Hematopoietic multipotent progenitor cell treated with erythropoietin and hydrocortisone succinate and interleukin-3 and kit ligand, for 8 days (in vitro differentiated cells): ENCODE measurements at places on chromosomes 3 and 15.

DNA sequence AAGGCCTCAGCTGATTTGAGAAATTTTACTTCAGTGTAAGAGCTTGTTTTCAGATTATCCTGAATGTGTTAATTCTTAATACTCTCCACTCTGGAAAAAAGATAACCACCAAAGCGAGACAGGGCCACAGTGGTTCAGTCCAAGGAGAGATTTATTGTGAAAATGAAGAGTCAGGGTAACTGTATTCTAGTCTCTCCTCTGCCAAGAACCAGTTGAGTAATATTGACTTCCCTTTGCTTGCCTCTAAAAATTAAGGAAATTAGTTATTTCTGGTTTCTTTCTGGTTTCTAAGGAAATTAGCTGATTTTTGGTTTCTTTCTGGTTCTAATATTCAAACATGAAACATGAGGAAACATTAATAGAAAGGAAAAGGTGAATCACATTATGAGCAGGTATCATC is 34.9 kb downstream of the PPP1R2 start:
- no peak for DNase-seq

DNA sequence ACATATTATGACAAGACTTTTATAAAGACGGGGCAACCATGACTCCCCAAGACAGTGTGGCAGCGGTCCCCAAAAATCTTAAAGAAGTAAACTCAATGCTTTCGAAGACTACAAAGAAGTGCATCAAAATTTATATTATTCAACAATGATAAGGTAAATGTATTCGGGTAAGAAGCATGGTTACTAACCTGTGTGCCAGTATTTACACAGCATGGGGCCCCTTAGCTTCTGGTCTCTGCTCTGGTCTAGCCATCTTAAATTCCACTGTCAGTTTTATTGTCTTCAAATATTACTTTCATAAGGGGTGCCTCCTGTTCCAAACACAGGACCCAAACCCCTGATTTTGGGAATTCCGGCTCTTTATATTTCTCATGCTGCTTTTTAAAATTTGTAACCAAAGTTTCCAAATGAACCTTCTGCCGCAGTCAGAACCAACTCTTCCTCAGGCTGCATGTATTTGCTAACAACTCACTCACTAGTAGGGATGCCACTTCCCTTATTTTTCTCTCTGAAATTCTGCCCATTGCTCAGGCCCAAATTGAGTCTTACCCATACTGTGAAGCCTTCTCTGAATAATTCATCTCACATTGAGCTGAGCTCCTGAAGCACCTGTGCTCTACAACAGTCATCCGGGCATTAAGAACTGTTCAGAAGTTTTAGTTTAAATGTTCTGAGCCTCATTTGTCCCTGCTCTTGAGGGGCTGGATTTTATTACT is 1.2 kb downstream of the TTC23 start:
- no peak for DNase-seq

- no peak for DNase-seq
Measured at GRCh38 chr3:136893848-136894443, 31.9 kb downstream of the NCK1 start.

- no peak for DNase-seq
Measured at GRCh38 chr3:165725296-165725695, 111.9 kb downstream of the BCHE start.

GRCh38 chr15:46077220-46077619 is 442.4 kb downstream of the SQOR start:
- DNase-seq: no peak

GRCh38 chr3:128814060-128814459 is 65.4 kb upstream of the ACAD9 start:
- no peak for DNase-seq

- DNase-seq: no peak
Measured at GRCh38 chr15:82105451-82106215, 59.8 kb upstream of the MEX3B start.

GRCh38 chr3:171255236-171255806 is 204.9 kb downstream of the TNIK start:
- DNase-seq: no peak

GRCh38 chr15:29037997-29038705 is 152.4 kb downstream of the APBA2 start:
- no peak for DNase-seq

DNA sequence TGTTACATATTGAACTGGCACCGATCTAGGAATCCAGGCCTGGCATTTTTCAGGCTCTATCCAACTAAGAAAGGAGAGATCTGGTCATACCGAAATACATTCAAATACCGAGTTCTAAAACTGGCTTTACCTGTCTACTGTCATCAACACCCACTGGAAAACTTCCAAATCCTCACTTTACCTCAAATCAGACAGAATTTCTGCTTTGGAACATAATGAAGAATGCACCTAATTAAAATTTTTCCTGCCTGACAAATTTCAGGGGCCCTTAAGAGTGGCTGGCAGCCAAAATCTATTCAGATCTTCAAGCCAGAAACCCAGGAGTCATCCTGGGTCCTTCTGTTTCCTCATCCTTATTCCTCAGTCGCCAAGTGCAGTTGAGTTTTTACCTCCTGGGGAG is 198.6 kb upstream of the FEZF2 start:
- DNase-seq: no peak

DNA sequence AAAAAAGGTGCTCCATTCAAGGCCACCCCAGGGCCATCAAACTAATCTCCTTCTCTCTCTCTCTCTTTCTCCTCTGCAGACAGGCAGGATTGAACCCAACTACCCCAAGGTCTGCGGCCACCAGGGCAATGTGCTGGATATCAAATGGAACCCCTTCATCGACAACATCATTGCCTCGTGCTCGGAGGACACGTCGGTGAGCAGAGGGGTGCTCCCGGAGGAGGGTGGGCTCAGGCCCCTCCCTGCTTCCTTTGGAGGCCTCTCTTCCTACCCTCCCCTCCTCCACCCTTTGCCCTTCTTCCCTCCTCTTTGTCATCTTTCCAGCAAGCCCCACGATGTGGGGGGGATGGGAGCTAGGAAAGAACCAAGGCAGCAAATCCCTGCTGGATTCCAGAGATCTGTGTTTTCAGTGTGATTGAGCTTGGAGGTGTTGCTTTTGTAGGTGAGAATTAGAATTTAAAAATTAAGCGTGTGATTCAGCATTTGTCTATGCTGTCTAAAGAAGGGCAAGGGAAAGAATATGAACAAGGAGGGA is 116.3 kb downstream of the CORO2B start:
- no peak for DNase-seq

DNA sequence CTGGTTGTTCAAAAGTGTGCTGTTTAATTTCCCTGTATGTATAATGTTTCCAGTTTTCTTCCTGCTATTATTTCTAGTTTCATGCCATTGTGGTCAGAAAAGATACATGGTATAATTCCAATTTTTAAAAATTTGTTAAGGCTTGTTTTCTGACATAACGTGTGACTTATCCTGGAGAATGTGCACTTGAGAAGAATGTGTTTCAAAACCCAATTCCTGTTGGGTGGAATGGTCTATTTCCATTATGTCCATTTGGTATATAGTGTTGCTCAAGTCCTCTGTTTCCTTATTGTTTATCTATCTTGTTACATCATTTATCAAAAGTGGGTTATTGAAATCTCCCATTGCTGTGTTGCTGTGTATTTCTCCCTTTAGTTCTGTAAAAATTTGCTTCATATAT is 215.4 kb downstream of the GREM1 start:
- DNase-seq: no peak

DNA sequence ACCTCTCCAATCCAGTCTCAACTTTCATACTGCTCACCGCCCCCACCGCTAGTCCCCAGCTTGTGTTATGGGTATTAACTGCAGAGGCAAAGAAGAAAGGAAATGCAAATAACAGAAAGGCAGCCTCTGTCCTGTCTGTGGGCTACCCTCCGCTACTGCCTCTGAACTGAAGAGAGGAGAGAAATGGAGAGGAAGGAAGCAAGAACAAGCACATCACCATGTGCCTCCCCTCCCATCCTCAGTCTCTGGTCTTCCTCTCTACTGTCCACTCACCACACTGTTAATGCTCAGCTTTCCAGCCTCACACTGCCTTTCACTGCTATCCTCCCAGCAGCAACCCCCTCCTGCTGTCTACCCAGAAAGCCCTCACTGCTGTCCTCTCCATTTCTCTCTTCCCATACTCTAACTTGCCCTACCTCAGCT is 139.0 kb upstream of the SLC2A2 start:
- DNase-seq: no peak

DNA sequence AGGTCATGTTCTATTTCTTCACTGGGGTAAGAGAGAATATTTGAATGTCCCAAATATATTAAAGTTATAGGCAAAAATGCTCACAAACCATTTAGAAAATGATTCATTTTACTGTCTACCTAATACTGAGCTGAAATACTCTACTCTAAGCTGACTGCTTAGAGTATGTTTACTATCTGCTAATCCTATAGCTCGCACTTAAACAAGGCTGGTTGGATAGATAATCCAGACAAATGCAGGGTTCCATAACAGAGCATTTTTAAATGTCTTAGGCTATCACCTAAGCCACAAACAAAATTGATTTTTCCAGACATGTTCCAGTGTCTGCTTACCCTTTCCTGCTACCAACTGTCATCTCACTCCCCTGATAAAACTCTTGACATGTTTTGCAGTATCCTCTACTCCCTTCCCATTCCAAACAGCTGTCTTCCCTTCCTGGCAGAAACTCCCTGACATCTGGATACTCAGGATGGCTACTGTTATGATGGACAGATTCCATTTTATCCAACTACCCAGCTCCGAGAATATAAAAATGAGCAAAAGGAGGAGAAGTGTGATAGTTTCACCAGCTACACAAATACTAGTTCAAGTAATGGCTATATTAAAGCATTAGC is 1034.7 kb downstream of the FHIT start:
- DNase-seq: no peak

DNA sequence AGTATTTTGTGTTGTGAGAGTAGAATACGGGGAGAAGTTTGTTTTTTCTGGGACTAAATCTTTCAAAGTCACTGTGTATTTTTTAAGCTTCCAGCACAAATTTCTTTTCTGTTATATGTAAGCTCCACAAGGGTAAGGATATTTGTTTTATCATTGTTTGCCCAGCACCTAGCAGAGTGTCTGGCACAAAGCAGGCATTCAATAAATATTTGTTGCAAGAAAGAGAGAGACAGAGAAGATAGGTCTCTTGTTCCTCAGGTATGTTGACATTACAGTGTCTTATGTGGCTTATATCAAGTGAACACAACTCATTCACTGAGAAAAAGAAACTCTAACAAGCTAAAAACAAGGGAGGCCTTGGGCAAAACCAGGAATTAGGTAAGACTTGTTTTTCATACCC is 26.6 kb upstream of the FNDC3B start:
- no peak for DNase-seq

DNA sequence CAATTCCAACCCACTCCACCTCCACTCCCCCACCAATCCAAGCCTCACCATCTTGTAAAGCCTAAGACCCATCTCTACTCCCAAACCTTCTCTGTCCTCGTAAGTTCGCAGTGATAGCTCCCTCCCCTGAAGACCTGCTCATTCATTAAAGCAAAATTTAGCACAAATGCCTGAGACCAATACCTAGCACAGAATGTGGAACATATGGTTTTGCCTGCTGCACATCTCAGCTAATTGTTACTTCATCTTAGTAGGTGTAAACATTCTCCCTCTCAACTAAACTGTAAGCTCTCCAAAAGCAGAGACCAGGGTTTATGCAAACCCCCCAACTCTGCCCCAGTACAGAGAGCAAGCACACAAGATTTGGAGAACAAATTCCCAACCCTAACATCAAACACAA is 20.5 kb downstream of the DCLK3 start:
- DNase-seq: no peak

GRCh38 chr3:69876073-69876472 is 123.5 kb upstream of the SAMMSON start:
- no peak for DNase-seq

GRCh38 chr3:54178376-54178775 is 56.0 kb downstream of the CACNA2D3 start:
- DNase-seq: no peak

GRCh38 chr15:101120987-101121386 is 130.9 kb downstream of the CHSY1 start:
- DNase-seq: no peak
